NT2/D1 (cell line): ENCODE measurements at places on chromosomes 3 and 15.

DNA sequence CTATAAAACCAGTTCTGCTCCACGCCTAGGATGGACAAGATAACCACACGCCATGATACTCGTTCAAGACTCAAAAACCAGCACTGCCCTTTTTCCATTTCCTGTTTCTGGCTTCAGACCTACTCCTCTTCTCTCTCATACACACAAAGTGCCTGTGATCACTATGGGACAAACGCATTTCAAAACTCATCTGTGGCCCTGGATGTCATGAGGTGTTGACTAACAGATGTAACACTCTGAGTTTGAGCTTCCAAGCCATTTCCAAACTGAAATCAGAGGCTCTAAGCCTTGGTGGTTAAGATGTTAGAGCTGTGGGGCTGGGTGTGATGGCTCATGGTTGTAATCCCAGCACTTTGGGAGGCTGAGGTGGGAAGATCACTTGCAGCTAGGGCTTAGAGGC lies 55.7 kb upstream of the LMOD3 start:
- DNase-seq, result no peak

DNA sequence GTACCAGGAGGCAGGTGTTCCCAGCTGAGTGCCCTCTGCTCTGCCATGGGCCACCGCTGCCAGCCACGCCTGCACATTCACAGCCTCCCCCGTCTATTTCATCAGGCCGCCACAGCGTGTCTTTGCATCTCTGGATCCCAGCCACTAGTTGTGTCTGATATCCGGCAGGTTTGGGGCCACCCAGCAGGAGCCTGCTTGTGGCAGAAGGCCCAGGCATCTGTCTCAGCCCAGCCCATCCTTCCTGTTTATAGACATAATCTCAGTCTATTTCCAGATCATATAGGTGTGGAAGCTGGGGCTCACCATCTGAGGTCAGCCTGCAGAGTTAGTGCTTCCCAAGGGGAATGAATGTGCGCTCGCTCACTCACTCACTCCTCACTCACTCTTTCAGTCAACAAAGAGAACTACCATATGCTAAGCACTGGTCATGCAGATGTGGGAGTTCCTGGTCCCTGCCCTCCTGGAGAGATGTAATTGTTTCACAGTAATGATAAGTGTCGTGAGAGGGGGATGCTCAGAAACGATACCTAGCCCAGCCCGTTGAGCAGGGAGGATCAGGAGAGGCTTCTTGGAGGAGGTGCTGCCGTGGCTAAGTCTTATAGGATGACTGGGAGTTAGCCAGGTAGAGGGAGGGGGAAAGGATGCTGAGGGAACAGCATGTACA lies 60.6 kb downstream of the FGD5 start:
- peak; percentile 55 for DNase-seq

- DNase-seq, result no peak
These were observed 34.6 kb upstream of the CMSS1 start for GRCh38 chr3:99783011-99783573.

DNA sequence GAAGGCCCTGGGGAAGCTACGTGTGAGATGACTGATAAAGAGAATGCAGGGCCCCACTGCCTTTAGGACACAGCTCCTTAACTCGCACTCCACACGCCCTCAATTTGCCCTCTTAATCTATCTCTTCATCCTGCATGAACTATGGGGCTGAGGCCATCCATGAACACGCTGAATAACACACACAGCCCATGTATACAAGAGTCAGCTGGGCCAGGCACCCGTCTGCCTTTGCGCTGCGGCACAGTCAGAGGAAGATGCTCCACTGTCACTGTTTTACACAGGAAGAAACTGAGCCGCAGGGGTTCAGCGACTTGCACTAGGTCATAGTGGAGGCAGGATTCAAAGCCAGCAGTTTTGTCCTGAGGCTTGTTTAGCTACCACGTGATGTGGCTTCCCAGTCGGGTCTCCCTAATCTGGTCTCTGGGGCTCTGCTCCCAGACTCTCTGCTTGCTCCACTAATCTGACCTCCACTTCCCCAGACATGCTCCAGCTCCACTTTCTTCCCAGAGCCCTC lies 43.9 kb downstream of the TLE3 start:
- DNase-seq, result no peak

DNA sequence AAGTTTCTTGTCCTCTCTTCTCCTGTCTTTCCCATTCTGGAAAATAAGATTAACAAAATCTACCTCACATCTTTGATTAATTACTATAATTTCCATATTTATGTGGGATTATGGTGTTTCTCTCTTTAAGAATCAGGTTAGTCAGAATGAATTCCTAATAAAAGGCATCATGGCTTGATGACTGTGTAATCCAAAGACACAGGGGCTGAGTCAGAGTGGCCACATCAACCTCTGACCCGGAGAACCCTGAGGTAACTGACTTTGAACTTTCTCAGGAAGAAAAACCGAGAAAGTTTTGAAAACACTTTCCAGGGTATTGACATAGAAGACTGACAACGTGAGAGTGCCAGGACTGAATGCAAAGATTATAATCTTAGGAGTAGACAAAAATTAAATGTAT lies 170.3 kb upstream of the MCTP2 start:
- DNase-seq, result no peak

GRCh38 chr15:100186960-100187359 lies 154.8 kb downstream of the ADAMTS17 start:
- no peak for DNase-seq
